Hepatocyte (in vitro differentiated cells): ENCODE measurements at places on chromosomes 4 and X. TPM values are rescaled to one million over a fixed set of nuclear protein-coding genes. Genes with fewer than 3 reads are reported as not detected.

GRCh38 chr4:172412851-172413580, 599.8 kb downstream of the GALNTL6 start:
- no peak for DNase-seq

- no peak for DNase-seq
These were observed 15.3 kb upstream of the UBA1 start for GRCh38 chrX:47178337-47178736.

- peak; percentile 48 for DNase-seq
These were observed 164.7 kb downstream of the DCLK2 start for GRCh38 chr4:150242820-150243458.

The KLF3 gene
- total RNA-seq: 77.3 and 81.1 TPM in 2 replicates

The CACNA1F gene
- 0.04 and 1.6 TPM in 2 replicates for total RNA-seq

The CENPE gene
- total RNA-seq: 4.9 and 6.3 TPM in 2 replicates

The SLC6A14 gene
- 0.72 and 2.7 TPM in 2 replicates for total RNA-seq
